Activated T-helper 1 cell treated with anti-CD3 and anti-CD28 coated beads, Interleukin-2, amount 50 U/mL, for 16 hours (primary cell): ENCODE measurements at places on chromosomes 11 and 22.

GRCh38 chr11:225734-226453 lies 10.2 kb downstream of the SIRT3 start:
- no peak for DNase-seq

DNA sequence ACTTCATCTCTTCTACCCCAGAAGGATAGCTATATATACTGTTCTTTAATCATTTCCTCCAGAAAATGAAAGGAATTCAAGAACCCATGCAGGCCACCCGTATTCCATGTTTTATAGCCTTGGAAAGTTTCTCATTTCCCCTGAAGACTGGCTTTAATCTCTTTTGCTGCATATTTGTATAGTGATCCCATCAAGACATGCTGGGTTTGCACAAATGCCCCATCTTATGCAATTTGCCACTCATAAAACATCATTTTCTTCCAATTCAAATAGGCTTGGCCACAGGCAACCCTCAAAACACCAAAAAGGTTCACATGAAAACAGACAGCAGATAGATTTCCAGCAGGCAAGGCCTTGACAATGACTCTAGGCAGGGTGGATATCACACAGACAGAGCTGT lies 28.3 kb upstream of the APOA1 start:
- no peak for DNase-seq

DNA sequence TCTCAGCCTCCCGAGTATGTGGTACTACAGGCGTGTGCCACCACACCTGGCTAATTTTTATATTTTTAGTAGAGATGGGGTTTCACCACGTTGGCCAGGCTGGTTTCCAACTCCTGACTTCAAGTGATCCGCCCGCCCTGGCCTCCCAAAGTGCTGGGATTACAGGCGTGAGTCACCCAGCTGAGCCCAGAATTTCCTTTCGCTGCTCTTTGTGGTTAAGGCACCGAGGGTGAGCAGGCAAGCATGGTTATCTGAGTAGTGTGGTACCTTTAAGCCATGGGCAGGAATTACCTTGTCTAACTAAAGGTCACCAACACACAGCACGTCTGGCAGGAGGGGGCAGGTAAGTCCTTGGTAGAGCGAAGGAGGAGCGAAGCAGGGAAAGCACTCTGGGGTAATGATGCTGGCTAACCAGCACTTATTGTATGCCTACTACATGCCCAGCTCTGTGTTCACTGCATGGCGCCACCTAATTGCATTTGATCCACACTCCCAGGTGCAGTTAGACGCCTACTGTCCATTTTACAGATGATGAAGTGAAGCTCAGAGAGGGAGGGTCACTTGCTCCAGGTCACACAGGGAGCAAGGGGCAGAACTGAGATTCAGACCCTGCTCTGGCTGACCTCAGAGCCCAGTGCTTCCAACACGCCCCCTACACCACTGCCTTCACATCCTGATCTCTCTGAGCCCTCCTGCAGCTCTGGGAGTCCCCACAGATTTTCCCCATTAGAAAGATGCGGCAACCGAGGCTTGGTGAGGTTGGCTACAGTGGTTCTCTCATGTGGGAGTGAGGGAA lies 45.7 kb downstream of the TRIOBP start:
- no peak for DNase-seq

DNA sequence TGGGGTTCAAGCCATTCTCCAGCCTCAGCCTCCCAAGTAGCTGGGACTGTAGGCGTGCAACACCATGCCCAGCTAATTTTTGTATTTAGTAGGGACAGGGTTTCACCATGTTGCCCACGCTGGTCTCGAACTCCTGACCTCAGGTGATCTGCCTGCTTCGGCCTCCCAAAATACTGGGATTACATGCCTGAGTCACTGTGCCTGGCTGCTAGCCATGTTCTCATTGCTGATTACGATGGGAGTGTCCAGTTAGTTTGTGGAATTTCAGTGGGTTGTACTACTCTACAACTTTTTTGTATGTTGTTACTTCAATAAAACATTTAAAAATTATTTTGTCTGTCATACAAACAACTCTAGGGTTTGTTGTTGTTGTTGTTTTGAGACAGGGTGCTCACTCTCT lies 4.8 kb upstream of the VPS11 start:
- no peak for DNase-seq

DNA sequence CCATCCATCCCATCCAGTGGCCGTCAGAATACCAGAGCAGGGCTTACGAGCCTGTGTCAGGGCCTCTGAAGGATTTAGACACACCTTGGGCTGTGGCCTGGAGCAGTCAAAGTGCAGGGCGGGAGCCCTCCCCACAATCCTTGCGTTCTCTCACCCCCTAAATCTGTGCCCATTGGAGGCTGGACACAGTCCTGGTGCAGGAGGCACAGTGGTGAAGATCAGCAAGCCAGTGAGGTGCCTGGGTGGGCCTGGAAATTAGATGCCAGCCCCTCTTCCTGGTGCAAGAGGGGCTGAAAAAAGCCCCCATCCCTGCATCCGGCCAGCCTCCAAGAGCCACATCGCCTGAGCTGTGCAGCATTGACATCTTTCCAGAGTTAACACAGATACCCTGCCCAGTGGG lies 1045.8 kb downstream of the TBC1D22A start:
- DNase-seq, result no peak

GRCh38 chr11:45361551-45361950 lies 75.4 kb upstream of the SYT13 start:
- DNase-seq, result no peak

DNA sequence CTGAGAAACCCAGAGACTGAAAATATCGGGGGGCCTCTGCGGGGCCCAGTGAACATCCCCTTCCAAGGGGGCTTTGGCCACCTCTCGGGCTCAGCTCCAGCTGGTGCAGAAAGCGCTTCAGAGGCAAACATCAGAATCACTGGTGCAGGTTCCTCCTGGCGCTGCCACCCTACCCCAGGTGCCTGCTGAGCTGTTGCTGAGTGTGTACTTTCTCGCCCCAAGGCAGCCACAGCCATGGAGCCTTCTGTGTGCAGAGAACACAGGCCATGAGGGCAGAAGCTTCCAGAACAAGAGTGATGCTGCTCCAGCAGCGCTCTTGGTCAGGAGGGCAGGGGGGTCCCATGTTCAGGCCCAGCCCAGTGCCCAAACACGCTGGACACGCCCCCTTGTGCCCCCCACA lies 6.3 kb downstream of the DRD4 start:
- DNase-seq, result no peak

- DNase-seq, result no peak
Measured at GRCh38 chr22:39115977-39116621, 19.1 kb downstream of the APOBEC3H start.

GRCh38 chr11:11416917-11417316 lies 63.9 kb upstream of the CSNK2A3 start:
- DNase-seq, result no peak

DNA sequence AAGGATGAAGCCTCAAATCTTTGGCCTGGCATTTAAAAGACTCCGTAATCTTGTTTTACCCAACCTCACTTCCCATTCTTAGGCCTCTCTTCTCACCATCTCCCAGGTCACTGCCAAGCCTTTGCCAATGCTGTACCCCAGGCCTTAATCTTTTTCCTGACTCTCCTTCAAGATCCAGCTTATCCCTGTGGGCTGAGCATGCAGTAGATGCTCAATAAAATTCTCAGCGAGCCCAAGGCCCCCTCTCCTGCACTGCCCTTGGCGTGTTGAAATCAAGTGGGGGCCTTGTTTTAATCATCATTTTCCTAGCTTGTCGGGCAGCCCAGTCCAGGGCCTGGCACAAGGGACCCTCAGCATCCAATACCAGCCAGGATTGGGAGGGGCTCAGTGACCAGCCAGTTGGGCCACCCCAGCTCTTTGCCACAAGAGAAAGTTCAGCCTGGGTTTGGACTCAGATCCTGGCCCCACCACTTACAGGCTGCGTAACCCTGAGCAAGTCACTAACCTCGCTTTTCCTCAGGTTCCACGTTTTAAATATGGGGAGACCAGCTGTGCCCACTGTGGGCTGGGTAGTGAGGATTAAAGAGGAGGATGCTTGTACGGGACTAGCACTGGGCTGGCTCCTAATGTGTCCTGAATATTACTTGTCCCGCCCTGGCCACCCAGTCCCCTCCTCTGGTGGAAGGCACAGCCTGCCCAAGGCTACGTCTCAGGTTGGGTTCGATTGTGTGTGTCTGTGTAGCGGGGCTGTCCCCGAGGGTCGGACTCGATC lies 943 bp upstream of the YWHAH start:
- no peak for DNase-seq

GRCh38 chr11:94147433-94147845 lies 18.8 kb downstream of the PANX1 start:
- DNase-seq, result no peak

DNA sequence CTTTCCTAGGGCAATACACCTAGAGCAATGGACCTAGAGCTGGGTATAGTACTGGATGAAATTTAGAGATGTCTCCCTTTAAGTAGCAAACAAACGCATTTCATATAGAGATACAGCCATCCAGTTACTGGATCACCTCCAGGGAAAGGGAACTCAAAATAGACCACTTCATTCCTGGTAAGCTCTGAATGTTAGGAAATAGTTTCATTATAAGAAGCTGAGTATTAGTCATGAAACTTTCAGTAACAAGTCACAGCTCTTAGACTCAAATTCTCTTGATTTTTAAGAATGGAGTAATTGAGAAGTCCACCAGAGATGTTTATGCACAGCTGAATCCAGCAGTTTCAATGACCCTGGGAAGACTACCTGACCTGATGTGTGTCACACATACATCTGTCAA lies 221.9 kb downstream of the FAM76B start:
- DNase-seq, result no peak

- no peak for DNase-seq
Measured at GRCh38 chr11:67113231-67113721, 5.8 kb upstream of the KDM2A start.

DNA sequence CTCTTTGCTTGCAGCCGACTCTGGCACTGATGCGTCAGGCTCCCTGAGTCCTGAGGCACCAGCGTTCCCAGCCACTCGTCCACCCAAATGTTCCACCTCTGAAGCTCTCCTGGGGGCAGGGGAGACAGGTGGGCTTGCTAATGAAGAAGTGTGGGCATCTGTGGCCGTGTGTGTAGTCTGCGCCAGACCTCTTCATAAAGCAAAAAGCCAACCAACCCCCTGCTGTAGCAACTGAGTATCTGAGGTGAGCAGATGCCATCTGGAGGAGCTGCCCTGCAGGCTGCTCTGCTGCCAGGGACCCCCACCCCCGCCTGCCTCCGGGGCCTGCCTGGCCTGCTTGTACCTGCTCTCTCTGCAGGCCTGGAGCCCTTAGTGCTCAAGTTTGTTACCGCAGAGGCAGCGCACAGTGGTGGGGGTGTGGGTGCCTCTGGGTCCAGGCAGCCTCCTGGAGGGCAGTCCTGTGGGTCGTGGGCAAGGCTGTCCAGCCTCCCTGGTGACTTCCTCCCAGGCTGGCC lies 272.5 kb downstream of the TBC1D22A start:
- DNase-seq, result no peak

DNA sequence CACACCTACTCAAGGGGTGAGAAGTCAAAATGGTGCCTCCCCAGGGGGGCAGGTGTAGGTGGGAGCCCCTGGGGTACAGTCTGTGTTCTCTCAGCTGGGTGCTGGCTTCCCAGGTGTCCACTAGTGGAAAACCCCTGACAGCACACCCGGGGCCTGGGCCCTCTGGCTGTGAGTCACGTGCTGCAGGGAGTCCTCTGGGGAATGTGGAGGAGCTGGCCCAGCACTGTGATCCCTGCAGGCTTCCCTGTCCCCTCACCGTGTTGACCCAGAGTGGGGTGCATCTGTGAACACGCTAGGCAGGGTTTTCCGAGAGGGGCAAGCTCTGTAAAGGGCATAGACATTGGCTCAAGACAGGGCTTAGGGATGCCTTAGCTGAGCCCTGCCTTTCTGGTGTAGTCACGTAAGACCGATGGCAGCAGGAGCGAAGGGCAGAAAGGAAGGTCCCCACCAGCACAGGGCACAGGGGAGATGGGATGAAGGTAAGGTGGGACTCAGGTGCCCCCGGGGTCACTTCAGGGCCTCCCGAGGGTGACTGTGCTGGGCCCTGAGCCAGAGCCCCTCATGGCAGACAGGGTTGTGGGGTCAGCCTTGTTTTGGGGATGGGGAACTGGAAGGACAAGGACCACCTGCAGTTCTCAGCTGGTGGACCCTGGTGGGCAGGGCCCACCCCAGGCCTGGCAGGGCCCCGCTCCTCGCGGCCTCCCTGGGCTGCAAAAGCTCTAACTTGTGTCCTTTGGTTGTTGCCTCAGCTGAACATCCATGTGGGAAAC lies 14.1 kb downstream of the DERL3 start:
- DNase-seq, result no peak

- no peak for DNase-seq
Measured at GRCh38 chr11:105861225-105861624, 160.8 kb downstream of the MSANTD4 start.

DNA sequence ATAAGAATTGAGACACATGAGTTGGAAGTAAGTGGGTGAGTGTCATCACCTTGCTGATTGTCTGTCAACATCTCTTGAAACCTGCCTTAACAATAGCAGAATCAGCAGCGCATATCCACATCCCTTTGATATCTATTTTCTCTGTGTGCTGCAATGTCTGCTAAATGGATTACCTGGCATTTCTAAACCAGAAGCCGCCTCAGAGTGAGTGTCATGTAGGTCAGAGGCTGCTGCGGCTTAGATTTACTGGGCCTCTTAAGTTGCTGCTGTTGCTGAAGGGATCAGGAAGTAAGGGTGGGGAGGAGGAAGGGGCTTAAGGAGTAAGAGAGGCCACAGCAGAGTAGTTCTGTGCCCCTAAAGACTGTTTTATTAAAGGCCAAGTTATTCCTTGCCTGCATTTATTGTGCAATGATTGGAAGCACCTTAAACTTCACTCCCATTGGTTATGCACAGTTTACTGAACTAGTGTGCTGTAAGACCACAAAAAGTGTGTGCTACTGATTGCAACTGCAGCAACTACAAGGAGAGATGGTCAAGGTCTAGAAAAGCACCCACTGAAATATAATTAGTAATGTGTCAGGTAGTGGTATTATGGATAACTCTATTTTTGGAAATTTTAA lies 29.8 kb upstream of the TMEM41B start:
- no peak for DNase-seq

- DNase-seq, result no peak
Measured at GRCh38 chr11:105834461-105834860, 187.6 kb downstream of the MSANTD4 start.

- no peak for DNase-seq
Measured at GRCh38 chr22:31210556-31211421, 1.3 kb upstream of the LIMK2 start.

- no peak for DNase-seq
Measured at GRCh38 chr11:47318166-47318565, 34.3 kb downstream of the MYBPC3 start.

- DNase-seq, result no peak
Measured at GRCh38 chr11:69400771-69401590, 80.5 kb upstream of the LINC01488 start.

- no peak for DNase-seq
Measured at GRCh38 chr11:12108875-12109453, 1.4 kb upstream of the MICAL2 start.
